Posterior cingulate gyrus (tissue), 11 donors: ENCODE measurements at places on chromosomes 6 and 20.

DNA sequence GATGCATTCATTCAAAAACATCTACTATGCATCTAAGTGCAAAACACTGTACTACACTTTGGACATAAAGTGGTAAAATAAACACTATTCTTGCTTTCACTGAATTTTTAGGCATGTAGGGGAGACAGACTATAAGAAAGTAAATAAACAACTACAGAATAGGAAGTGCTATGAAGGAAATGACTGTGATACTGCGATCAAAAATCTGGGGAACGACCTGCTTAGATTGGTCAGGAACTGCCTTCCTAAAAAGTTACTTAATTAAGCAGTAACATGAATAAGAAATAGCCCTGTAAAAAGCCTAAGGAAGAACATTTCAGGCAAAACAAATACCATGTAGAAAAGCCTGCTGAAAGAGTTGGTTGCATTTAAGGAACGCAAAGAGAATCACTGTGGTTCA lies 50.6 kb downstream of the HACE1 start:
- no peak for DNase-seq

- no peak for DNase-seq
Measured at GRCh38 chr20:20992686-20993360, 113.3 kb downstream of the LINC00237 start.

DNA sequence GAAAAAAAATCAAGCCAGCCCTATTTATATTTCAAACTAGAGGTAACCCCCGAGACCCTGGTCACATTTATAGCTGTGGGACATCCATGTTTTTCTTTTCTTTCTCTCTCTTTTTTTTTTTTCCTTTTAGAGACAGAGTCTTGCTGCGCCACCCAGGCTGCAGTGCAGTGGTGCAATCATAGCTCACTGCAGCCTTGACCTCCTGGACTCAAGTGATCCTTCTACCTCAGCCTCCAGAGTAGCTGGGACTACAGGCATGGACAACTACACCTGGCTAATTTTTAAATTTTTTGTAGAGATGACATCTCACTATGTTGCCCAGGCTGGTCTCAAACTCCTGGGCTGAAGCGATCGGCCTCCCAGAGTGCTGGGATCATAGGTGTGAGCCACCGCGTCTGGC lies 12.1 kb downstream of the MAVS start:
- DNase-seq = no peak

GRCh38 chr6:87393026-87393622 lies 14.6 kb upstream of the CFAP206 start:
- no peak for DNase-seq

DNA sequence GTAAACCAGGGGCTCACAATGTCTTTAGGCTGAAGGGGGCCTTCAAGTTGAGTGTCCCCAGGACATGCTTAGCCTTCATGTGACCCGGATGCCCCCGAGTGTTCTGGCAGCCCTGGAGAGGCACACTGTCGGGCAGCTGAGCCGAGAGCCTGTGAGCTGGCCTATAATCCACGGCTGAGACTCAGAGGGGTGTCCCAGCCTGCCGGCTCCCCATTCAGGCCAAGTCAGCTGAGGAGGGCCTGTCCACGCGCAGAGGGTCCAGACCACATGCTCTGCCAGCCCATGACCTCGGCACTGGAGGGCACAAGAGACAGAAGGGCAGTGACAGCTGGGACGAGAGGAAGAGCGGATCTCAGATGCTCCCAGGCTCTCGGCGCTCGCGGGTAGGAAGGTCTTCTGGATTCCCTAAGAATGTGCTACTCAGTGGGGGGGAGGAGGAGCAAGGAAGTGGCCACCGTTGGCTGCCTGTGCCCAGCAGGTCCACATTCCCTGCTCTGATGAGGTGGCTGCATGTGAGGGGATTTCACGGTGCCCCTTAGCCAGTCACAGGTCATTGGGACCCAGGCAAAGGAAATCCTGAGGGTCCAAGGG lies 224.7 kb downstream of the NRN1 start:
- no peak for DNase-seq

- no peak for DNase-seq
Measured at GRCh38 chr6:134956676-134957075, 6.8 kb upstream of the ALDH8A1 start.

DNA sequence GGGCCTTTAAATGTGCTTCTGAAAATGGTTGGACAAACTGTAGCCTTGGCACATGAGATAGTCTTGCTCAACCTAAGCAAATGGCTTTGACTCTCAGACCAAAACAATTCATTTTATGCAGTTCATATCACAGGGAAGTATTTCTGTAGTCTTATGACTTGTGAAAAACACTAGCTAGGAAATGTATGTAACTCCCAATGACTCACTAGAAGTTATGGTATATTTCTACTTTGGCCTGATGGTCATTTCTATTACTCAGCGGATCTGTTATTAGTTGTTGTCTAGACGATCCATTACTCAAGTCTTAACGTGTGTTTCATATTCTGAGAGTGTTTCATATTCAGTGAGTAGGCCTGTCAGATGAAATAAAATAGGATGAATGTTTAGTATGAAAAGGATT lies 1333.5 kb downstream of the KHDRBS2 start:
- no peak for DNase-seq

DNA sequence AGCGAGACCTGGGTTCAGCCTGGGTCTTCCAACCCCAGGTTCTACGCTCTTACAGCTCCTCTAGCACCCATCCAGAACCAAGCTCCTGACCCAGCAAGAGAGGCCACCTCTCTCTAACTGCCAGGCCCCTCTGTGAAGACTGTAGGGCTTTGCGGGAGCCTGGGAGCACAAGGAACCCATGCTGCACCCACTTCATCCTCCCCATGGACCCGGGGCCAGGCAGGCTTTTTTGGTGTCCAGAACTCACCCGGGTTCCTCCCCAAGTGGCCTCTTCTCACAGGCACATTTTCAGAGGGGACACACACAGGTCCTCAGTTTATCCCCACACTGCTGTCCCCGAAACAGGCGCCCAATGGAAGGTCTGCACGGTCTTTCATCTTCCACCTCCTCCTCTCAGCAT lies 145.9 kb downstream of the SYNDIG1 start:
- DNase-seq = no peak

DNA sequence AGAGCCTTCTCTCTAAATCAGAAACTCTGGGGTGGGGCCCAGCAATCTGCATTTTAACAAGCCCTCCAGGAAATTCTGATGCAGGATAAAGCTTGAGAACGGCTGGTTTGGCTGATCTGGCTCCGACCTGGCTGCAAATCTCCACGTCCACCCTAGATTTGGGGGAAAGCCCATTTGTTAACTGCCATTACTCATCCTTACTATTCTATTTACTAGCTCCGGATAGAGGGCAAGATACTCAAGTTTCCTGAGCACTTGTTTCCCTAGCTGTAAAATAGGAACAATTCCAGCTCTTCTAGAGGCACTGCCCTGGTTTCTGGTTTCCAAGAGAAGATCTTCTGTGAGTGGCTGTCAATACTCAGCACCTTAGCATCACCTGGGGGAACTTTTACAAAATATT lies 44.4 kb downstream of the DAAM2 start:
- no peak for DNase-seq

DNA sequence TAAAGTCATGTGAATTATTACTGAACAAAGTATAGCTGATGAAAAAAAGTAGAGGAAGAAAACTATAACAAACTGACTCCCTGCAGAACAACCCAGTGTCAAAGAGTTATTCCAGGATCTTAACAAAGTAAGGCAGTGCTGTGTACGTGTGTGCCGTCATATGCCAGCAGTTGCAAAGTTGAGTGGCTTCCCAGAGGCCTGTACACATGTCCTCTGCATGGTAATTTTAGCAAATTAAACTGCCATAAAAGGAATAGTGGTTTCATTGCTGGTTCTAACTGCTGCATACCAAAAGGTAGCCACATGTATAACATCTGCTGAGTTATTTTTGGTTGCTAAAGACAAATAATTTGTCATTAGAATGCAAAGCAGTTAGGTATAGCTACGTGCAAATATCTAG lies 44.8 kb downstream of the RIPOR2 start:
- no peak for DNase-seq

- DNase-seq = no peak
Measured at GRCh38 chr6:142726616-142727015, 218.4 kb downstream of the HIVEP2 start.

GRCh38 chr20:49315580-49315979 lies 37.7 kb upstream of the ZNFX1 start:
- no peak for DNase-seq

DNA sequence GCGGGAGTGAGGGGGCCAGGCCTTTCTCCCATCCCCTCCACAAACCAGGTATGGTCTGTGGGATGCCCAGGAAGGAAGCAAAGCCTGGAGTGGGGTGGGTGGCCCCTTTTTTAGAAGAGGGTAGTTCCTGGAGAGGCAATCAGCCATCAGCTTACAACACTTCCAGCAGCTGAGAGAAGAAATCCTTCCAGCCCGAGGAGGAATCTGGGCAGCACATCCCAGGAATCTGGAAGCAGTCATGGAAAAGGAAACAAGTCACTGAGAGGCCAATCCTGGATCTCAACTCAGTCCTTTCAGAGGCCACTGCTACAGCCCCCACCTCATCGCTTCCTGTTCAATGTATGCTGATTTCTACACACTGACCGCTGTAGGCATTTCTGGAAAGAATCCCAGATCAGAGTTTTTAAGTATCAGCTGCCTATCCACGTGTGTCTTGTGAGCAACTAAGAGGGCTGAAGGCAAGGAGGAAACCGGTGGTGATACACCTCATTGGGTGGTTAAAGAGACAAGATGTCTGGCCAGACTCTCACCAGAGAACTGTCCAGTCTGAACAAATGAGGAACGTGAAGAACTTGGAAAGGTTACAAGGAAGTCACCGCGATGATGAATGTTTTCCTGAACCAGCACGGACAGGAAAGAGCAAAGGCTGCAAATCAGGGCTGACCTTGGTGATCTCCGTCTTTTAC lies 92.9 kb upstream of the SHLD1 start:
- no peak for DNase-seq

DNA sequence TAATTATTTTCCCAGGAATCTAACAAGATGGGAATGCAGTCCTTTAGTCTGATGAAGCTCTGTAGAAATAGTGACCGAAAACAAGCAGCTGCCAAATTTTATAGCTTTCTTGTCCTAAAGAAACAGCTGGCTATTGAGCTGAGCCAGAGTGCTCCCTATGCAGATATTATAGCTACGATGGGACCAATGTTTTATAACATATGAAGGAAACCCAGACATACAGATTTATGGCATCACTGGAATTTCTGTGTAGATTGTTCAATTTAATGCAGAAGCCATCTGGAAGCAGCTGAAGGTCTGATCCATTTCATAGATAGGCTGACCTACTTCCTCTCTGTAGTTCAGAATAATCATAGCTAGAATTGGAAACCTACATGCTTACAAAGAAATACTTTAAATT lies 11.8 kb upstream of the SNPH start:
- no peak for DNase-seq
